ENCODE measurements at places on chromosomes 4 and X.

GRCh38 chrX:119181491-119181890 lies 53.9 kb upstream of the KIAA1210 start:
- DNase-seq, result no peak

GRCh38 chr4:68267433-68267944 lies 22.0 kb upstream of the TMPRSS11B start:
- DNase-seq, result no peak

- no peak for DNase-seq
These were observed 11.3 kb upstream of the PLAC1 start for GRCh38 chrX:134669378-134670098.

GRCh38 chr4:41339812-41340809 lies 83.4 kb downstream of the UCHL1 start:
- DNase-seq, result no peak

- no peak for DNase-seq
These were observed 5.1 kb downstream of the IL3RA start for GRCh38 chrX:1341545-1342184.

DNA sequence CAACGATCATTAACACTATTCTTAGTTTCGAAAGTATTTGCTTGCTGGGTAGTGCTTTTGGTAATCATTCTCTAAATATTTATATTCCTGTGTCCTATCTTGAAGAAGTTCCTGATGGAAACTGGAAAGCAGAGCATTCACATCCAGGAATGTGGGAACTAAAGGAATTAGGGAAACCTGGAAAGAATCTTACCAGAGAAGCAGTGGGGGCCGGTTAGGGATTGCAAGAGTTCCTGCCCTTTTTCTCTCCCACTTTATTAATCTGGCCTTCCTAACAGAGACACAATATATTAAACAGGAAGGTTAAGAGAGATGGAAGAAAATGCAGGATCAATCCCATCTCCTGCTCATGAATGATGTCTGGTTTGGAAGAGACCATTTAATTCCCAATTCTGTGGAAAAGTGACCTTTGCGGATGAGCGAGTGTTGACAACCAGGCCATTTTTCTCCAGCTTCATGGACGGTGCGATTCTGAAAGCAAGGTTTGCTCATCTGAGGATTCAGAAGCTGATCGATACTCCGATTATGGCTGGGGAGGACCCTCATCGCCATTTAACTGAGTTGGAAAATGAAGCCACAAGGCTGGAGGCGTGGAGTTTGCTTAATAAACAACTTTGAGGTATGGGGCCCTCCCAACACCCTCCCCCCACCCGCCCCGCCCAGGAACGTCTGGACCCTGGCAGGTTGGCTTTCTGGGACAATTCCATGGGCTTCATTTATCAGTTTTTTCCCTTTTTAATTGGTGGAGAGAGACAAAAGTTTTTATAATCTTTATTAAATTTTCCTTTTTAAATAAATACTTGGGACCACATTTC lies 52.3 kb downstream of the C4orf51 start:
- DNase-seq, result no peak

GRCh38 chrX:151703487-151703886 lies 8.2 kb downstream of the PRRG3 start:
- no peak for DNase-seq

DNA sequence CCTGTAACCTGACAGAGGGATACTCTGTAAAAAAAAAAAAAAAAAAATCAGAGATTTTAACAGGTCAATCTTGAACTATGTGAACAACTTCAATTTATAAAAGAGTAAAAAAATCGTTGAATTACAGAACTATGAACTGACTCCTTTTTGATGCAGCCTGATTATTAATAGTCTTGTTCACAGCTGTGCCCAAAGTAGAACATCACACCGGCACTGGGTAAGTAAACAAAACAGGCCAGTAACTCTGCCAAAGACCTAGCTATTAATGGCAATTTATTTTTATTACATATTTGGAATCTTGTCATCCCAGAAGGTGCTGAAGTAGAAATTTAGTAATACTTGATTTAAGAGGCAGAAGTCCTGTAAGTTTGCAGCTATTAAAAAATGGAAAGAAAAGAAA lies 31.4 kb downstream of the CPE start:
- DNase-seq, result peak; percentile 64

DNA sequence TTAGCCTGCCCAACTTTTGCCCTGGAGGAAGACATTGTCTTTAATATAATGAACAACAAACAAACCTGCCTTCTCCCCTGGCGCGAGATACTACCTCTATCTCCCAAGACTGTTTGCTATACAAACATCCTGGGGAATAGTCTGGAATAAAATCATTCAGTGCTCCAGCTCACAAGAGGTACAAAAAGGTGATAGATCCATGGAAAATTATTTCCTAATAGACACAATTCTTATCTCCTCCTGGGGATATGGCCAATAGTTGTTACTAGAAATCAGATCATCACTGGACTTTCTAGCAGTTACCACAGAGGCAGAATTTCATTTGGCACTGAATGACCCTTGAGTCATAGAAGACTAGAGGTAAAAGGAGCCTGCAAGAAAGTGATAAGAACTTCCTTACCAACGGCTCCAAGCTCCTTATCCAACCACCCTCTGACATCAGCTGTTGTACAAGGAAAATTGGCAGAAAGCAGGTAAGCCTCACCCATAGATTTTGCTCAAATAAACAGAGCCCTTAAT lies 38.1 kb downstream of the MID1 start:
- DNase-seq, result no peak

DNA sequence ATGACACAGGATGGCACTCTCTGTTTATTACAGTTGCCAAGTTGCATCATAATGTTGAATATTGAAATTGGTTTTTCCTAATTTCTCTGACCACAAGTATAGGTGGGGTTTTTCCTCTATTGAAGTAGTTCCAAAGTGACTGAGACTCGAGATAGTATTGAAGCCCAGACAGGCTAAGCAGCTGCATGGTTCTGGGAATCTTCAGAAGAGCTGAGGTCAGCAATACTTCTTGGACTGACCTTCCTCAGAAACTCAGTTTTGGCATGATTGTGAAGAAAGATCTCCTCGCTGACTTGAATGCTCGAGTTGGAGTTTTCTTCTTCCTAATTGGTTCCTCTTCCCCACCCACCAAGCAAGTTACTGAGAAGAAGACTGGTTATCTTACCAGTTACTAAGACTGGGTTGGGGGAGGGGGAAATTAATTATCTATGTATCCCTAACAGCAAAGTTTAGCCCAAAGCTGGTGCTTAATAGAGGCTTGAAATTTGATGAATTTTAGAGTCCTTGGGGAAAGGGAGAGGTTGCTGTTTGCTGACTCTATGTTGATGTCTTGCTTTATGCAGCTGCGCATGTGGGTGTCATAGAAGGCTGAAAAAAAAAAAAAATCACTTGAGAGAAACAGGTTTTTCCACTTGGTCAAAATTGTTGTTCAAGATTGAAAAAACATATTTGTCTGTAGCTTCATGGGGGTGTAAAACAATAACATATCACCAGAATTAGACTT lies 91.1 kb downstream of the P2RY10 start:
- no peak for DNase-seq

DNA sequence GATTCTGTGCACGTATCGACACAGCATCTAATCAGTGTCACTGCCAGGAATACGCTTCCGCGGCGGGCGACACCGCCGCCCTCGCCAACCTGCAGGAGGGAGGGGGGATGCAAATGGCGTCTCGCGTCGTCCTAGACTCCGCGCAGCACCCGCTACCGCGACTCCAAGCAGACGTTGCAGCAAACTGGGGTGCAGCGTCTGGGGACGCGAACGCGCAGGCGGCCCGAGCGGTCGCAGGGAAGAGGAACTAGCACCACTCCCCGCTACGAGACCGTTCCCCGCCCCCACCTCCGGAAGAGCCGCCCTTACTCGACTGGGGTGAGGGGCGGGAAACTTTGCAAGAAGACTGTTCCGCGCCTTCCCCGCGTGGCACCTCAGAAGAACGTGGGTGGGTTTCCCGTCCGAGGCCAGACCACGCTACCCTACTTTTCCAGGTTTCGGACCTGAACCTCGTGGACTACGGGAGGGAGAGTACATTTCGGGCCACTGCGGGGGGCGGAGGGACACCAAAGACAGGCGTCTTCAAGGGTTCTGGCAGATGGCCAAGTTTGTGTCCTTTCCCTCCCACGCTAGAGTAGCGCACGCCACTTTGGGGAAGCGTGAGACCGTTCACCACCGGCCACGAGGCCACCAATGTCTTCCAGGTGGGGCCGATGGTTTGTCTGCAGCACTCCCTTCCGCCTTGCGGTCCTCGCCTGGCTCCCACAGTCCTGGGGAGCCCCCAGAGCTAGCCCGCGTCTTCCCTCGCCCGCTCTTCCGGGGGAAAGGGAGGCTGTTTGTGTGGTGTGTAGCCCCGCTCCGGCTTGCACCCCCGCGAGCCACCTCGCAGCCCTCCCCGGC lies 78.0 kb upstream of the BCOR start:
- peak; percentile 61 for DNase-seq

- DNase-seq, result no peak
These were observed 306.6 kb downstream of the STK32B start for GRCh38 chr4:5357870-5358269.

DNA sequence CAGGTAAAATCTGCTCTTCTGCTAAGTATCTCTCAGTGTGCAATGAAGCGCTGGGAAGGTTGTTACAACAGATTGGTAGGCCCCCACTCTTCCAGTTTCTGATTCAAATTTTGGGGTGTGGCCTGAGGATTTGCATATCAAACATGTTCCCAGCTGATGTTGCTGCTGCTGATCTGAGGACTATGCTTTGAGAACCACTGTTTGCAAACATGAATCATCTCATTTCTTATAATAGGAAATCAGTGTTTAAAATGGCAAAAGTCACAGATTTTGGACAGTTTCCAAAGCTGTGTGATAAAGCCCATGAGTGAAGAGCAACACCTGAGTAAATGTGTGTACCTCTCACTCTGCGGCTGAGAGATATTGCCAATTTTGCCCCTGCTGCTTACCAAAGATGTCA lies 36.2 kb upstream of the NDNF start:
- peak; percentile 12 for DNase-seq

DNA sequence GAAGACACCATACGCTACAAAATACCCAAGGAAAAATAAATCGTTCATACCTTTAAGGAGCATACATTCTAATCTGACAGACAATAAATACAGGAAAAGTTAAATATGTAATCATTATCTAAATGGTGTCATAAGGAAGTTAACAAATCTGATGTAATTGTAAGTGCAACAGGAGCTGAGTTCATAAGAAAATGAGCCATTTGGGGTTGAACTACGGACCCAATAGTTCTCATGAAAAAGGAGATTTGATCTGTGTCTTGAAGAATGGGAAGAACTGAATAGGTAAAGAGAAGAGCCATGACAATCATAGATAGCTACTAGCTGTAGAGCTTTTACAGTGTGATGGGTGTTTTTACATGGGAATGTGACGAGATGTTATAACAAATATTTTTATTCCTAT lies 175.6 kb downstream of the ANKRD50 start:
- DNase-seq, result no peak

GRCh38 chrX:31091819-31092218 lies 20.0 kb upstream of the FTHL17 start:
- DNase-seq, result no peak

GRCh38 chrX:124529786-124530185 lies 183.4 kb downstream of the SH2D1A start:
- no peak for DNase-seq

GRCh38 chr4:81746071-81746470 lies 274.4 kb upstream of the RASGEF1B start:
- no peak for DNase-seq

DNA sequence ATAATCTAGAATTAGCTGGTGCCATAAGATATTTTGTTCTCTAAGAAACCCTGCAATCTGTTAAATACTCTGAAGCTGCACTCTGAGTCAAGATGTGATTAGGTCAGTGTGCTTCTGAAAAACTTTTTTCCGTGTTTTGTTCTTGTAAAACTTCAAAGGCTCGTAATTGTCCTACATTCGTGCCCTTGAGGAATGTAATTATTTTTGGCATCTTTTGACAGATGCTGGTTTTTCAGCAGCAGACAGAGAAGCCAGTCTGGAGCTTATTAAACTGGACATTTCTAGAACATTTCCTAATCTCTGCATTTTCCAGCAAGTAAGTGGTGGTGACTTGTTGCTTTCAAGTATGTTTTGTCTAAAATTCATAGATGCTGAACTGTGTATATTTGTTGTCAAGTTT lies 36.8 kb upstream of the TADA2B start:
- DNase-seq, result no peak

- DNase-seq, result no peak
These were observed 75.9 kb downstream of the SLC9A7 start for GRCh38 chrX:46683048-46683447.
